ENCODE measurements at places on chromosomes 4 and X. TPM values are rescaled to one million over a fixed set of nuclear protein-coding genes. Genes with fewer than 3 reads are reported as not detected.

DNA sequence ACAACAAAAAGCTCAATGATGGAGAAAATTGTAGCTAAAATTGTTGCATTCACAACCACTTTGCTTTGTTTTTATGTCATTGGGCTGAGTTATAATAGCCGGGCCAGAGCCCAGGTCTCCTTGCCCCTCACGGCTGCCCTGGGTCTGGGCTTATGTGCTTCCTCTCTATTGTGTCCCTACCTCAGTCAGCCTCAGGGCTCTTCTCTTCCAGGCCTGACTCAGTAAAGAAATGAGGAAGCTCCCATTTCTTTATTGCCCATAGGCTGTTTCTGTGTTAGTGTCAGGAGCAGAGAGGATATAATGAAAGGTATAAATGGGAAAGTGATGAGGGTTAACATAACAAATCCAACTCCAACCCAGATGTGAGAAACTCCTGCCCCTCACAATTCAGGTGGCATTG is 18.0 kb downstream of the BST1 start:
- no peak for DNase-seq

DNA sequence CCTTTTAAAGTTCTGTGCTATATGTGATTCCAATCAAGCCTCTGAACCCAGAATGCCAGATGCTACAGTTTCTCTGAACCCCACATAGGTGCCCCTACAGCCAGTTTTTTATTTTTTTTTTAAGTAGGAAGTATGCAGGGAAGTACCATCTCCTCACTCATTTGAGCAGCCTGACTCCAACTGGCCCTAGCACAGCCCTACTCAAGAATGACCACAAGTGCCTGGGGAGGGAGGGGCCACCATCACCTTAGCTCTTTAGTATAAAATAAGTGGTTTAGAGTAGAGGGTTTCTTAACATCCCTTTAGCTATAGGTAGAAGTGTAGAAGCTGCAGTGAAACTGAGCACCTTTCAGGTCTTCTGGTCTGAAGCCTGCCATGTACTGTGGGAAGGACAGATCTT is 14.4 kb downstream of the MSN start:
- no peak for DNase-seq

DNA sequence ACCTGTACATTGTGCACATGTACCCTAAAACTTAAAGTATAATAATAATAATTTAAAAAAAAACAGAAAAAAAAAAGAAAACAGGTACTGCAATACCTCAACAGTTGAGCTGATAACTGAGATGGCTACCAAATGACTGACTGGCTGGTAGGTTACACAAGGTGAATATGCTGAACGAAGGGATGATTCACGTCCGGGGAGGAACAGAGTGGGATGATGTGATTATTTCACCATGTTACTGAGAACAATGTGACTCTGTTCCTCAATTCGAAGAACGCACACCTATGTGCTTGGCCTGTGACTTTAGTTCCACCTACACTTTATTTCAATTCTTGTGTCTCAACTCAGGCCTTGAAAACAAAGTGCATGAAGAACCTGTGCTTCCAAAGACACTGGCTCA is 111.7 kb downstream of the CXXC4 start:
- no peak for DNase-seq

DNA sequence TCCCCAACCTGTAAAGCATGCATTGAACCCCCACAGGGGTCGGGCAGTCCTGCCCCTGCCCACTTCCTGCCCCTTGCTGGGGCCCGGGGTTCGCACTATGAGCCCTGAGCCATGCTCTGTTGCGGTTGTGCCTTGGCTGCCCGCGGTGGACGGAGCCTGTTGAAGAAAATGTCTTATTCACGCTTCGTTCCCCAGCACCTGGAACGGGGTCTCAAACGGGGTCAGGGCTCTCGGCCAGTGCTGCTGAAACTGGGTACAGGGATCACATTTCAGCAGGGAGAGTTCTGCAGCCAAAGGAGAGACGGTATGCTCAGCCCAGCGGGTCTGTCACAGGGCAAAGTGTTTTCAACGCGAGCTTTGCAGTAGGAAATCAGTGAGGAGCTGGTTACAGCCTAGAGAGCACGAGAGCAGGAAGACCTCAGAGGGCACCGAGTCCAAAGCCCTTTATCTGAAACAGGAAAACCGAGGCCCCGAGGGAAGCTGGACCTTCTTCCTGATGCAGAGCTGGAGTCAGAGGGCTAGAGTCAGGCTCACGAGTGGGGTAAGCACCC is 46.3 kb upstream of the AFAP1 start:
- DNase-seq, result no peak

RPS6KA3 gene
- total RNA-seq, result 20.9 TPM

GRCh38 chr4:24912252-24913118 is at the start of gene CCDC149:
Gene CCDC149 (minus strand): TSS chr4:24913042. CDS start chr4:24912864, 178 bp downstream.
- peak; percentile 89 for DNase-seq

SNCA gene
- 5.6 TPM for total RNA-seq

DNA sequence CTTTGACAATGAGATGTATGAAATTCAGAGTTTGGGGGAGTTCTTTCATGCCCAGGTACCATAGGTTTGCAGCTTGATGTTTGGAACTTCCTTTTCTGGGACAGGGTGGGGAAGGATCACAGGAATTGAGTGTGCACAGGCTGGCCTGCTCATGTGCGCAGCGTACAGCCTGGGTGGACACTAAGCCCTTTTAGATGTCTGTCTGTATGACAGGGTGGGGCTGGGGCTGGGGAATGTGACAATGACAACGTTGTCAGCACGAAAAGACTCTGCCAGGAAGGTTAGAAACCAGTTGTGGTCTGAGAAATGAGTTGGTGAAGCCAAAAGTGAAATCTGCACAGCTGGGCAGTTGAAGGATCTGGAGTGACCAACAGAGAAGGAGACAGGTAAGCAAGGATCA is 47.4 kb downstream of the WWC2 start:
- DNase-seq, result no peak

- DNase-seq, result no peak
These were observed 68.5 kb downstream of the UBA6 start for GRCh38 chr4:67632492-67632891.

DNA sequence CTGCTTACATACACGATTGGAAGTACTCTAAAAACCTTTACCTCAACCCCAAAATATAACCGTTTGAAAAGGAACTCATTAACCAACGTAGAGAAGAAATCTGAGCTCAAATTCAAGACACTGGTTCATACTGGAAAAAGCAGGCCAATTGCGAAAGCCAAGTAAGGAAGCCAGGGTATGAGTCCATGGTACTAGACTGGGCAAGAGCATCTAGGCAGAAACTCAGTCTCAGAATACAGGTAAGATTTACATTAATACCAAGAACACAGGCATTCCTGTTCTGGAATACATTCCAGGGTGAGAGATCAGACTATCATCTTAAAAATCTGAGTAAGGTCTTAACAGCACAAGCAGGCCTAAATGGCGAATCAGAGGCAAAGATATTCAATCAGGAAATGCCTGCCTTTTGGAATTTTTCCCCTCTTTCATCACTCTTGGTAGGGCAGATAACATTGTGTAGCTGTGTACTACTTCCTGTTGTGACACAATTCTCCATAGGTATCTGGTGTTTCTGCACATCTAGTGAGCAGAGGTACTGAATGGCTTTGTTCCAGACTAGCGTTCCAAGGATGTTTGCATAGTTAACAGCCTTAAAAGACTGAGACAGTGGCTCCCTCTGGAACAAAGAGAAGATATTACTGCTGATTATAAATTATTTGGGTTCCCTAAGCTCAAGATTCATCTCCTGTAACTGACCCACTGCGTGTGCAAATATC is 311.3 kb downstream of the PCDH19 start:
- DNase-seq, result no peak

DNA sequence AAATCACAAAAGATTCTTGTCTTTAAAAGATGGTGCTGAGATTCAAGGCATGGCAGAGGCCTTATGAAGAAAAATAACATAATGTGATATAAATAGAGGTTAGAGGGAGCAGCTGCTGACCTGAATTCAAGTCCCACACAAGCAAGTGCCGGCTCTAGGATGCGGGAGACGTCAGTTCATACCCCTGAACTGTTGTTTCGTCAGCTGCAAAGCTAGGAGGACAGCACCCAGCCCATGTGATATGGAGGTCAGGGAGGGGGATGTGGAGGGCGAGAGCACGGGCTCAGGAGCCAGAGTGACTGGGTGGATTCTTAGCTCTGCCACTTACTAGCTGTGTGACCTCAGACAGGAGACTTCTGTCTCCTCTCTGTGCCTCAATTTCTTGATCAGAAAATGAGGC is 77.9 kb downstream of the JAKMIP1 start:
- DNase-seq, result no peak

TNIP3 gene
- total RNA-seq, result not detected

- DNase-seq, result no peak
These were observed 187.1 kb upstream of the BCOR start for GRCh38 chrX:40284852-40285251.

NDNF gene
- 4.2 TPM for total RNA-seq

- no peak for DNase-seq
These were observed 632.2 kb downstream of the SPOCK3 start for GRCh38 chr4:166602068-166602467.

IGFBP7 gene
- 0.86 TPM for total RNA-seq

ZBED1 gene
- 36.9 TPM for total RNA-seq

DNA sequence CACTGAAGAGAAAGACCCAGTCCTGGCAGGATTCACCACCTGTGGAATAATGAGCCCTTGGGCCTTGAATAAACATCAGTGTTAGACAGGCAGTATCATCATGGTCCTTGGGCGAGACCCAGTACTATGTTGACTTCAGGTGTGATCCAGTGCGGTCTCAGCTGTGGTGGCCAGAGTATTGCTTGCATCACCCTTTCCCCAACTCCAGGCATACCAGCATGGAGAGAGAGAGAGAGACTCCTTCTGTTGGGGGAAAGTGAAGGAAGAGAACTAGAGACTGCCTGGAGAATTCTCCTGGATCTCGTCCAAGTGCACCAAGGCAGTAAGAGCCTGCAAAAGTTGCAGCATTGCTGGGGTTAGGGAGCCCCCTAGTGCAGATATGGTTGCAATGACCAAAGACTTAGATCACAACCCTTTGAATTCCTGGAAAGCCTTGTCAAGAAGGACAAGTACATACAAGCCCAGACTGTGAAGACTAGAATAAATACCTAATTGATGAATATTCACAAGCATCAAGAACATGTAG is 61.1 kb upstream of the VAMP7 start:
- peak; percentile 68 for DNase-seq

PACRGL gene
- total RNA-seq, result 27.0 TPM

GRCh38 chr4:169116270-169116901 is 106.3 kb upstream of the CBR4 start:
- no peak for DNase-seq

All from neural progenitor cell (in vitro differentiated cells).